ENCODE measurements at places on chromosomes 3 and 15.
A peak's percentile ranks its signal among the peaks of the same experiment; 100 is the strongest.

DNA sequence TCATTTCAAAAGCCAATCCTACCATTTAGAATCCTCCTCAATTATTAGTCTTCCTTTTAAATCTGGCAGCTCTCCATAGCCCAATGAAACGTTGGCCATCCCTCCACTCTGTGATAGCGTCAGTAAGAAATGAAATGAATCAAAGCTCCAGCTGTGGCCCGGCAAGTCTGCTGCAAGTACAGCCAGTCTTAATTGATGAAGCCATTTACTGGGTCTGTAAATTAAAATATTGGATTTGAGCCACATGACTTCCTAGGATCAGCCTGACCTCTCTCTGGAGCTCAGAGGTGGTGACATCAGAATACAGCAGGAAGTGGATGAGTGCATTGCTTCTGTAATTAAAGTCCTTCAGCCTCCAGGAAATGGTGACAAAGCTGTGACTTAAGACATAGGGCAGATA lies 347.0 kb upstream of the LMCD1 start:
- no peak for DNase-seq

DNA sequence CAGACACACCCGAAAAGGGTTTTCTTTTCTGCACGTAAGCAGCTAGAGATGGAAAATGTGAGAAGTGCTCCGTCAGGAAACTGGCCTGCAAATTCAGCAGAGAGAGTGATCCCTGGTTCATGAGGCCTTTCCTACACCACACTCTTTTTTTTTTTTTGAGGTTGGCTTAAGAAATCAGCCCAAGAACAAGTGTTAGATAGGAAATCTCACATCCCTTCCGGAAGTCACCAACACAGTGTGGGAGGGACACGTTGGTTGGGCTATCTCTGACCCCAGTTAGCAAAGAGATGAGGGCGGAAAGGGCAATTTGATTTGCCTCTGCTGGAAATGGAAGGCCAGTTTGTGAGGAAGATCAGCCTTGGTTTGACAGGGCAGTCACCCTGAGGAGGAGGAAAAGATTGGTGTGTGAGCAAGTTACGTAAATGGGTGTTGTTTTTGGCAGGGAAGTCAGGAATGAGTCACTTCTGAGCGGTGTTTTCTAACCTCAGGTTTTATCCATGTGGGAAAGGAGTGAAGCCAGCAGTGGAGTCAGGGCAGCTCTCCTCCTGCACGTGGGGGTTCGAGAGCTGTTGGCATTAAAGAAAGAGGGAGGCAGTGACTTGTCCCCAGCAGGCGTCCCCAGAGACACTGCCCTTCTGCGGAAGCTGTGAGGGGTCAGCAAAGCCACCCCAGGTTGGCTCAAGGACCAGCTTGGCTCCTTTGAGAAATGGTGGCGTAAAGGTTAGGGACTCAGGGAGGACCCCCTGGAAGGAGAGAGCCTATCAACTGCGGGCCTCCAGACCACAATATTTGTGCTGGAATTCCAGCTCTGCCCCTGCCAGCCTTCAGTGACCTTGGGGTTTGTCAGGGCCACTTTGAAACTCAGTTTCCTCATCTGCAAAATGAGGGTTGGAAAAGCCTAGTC lies 237.6 kb upstream of the BHLHE40 start:
- peak; percentile 92 for DNase-seq

DNA sequence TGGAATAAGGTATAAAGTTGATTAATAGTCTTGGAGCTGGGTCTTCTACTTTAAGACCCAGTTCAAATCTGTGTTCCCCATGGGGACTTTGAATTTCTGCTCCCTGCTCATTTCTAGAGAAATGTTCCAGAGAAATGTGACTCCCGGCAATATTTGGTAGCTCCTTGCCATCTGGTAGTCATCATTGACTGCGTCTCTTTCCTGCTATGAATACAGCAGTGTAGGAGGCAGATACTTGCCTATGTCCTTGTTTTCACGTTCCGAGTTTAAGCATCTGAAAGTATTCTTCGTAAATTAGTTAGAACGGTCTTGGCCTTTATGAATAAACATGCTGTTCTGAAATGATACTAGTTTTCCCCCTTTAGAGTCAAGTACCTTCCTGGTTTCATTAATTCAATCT lies 352.9 kb downstream of the PTPRG start:
- DNase-seq = no peak

DNA sequence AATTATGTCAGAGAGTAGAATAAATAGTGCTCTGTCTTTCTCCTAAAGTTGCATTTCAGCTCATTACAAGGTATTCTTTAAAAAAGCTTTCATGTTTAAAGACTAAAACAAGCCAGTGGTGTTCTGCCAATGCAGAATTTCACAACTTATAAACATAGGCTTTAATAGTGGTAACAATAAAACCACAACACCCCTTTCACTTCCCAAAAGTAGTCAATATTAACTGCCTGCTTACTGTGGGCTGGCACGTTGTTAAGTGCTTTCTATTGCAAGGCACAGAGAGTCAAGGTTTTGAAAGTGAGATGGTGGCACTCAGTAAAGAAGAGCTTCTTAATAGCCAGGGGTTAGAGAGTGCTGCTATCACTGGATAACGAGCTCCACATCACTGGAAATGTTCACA lies 8.4 kb upstream of the RTP1 start:
- DNase-seq = no peak

- peak; percentile 2 for DNase-seq
These were observed 646.4 kb upstream of the ADAMTS9 start for GRCh38 chr3:65334045-65334665.

- peak; percentile 89 for DNase-seq
These were observed 9.2 kb upstream of the ATP8B4 start for GRCh38 chr15:50128266-50128665.

- no peak for DNase-seq
These were observed 57.6 kb downstream of the ST8SIA2 start for GRCh38 chr15:92451225-92451825.

DNA sequence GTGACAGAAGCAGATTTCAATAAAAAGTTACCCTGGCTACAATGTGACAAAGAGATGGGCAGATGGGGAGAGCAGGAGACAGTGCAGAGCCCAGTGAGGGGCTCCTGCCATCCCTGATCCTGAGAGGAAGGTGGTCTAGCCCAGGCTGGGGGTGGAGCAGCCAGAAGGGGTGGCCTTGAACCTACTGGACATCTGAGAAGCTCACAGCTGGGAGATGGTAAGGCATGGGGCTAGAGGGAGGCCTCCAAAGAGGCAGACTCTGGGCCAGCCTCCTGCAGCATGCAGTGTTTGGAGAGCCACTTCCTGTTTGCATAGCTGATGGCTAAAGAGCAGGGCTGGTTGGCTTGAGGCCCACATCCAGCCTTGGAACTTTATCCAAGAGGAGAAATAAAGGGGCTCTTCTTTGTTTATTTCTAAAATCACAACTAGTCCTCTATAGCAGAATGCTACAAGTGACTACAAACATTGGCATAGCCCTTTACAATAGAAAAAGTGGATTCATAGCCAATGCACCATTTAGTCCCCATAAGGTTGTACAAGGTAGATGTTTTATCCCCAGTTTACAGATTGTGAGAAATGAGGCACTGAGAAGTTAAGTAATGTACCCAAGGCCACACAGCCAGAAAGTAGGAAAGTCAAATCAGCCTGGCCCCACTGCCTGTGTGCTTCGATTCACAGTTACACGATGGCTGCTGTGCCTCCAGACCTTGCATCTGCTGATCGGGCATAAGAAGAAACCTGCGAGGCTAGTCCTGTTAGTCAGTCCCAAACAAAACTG lies 4.6 kb downstream of the EFCC1 start:
- no peak for DNase-seq

- no peak for DNase-seq
These were observed 282.9 kb upstream of the COL8A1 start for GRCh38 chr3:99355465-99355864.

GRCh38 chr3:71885006-71885405 lies 100.1 kb upstream of the PROK2 start:
- no peak for DNase-seq

DNA sequence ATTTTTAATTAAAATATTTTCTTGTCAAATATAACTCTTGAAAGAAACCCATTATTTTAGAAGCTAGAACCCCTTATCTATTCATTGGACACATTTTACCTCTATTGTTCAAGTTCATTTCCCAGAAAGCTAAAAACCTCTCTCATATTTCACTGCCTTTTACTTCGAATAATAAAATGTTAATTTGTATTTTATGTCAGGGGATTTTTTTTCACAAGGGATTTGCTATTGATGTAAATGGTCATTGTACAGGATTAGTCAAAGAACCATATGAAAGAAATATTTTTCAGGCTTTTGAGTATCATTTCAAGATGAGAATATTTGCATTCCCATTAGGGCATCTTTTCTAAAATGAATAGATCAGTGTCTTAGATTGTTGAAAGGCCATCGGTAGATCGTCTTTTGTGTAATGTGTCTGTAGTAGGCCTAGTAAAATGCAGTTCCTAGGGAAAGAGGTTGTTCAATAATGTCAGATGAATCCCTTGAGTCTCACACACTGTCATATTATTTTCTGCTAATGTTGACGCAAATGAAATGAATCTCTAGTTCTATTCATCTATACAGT lies 114.5 kb downstream of the ROBO1 start:
- no peak for DNase-seq

- DNase-seq = no peak
These were observed 129.2 kb upstream of the COL8A1 start for GRCh38 chr3:99509224-99509623.

GRCh38 chr3:16616083-16616482 lies 10.9 kb upstream of the DAZL start:
- DNase-seq = no peak

DNA sequence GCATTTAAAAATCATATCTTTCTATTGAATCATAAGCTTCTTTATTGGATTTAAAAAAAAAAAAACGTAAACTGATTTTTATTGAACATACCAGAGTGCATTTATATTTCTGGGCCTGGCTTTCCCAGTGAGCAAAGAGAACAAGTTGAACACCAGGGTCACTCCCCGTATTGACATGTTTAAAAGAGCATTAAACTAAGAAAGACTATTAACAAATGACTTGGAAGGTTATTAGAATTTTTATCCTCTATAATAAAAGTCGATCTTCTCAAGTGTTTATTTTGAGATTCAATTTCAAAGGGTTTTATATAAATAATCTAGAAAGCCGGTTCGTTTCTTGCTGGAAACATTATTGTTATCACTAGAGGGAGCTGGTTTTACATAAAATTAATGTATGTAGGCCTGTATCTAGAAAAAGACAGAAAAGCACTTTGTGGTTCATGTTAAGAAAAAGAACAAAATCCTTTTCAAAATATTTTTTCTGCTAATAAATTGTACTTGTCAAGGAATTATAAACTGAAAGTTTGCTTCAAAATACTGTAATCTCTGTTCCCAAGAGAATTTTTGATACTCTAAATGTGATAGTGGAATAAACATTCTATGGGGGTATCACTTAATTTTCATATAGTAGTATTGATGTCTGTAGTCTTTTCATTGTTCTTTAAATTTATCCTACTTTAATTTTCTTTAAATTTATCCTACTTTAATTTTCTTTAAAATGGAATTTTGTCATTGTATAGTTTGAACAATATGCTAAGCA lies 321.8 kb upstream of the MME start:
- DNase-seq = peak; percentile 51

- DNase-seq = no peak
These were observed 155.7 kb downstream of the LPP start for GRCh38 chr3:188309437-188310269.

GRCh38 chr3:16400106-16400931 lies 113.2 kb downstream of the RFTN1 start:
- no peak for DNase-seq

DNA sequence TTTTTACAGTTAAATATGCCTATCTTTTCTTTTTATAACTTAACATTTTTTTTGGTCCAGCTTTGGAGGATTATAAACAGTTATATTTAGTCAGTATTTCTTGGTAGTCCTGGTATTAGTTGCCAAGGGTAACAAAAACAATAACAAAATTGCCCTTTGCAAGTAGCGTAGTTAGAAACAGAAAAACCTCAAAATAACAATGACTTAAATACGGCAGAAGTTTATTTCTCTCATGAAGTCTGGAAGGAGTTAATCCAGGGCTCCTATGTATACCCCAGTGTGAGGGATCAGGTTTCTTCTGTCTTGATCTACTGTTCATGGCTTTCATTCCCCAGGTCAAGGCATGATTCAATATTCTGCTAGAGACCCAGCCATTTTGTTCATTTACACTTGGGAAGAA lies 14.1 kb upstream of the MYH15 start:
- DNase-seq = no peak

DNA sequence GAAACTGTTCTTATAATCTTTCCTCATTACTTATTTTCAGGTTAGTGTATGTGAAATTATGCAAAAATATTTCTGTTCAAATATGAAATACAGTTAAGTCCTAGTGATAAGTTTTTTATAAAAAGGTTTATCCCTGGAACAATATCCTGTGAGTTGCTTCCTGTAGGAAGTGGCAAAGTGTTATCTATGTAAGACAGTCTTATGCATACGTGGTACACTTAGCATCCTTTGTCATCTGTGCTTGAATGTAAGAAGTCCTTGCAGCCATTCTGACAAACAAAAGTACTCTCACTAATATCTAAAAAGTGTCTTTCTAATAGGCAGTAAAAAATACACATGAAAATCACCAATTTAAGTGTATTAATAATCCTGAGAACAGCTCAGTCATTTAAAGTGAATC lies 372.5 kb upstream of the BCHE start:
- DNase-seq = no peak

DNA sequence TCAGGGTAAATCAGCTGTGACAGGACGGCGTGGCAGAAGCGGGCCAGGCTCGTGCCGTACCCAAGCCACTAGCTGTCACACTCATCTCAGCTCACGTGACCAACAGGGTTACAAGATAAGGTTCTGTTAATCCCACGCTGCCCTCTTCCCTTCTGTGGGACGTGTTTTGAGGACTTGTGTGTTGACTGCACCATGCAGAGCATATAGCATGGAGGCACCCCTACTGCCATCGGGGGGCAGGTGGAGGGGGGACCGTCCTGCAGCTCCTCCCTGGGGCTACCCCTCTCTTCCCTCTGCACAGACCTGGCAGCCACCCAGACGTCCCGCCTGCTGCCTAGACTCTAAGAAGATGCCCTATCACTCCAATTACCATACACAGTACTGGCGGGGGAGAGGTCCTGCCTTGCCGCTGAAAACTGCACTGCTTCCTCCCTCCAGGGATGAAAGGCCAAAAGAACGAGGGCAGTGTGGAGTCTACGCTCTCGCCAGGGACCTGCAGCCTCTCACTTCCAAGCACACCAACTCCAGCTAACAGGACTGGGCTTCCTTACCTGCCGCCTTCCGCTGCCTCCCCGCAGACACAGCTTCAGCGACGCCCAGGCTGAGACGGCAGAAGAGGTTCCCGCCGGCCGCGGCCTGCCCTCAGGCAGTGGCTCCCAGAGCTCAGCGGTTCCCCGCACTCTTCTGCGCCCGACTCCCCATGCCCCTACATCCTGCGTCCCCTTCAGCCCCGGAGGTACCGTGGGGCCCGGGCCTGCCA lies at the start of gene TNK2:
Gene TNK2, minus strand, starts transcription at position 618 of the 760 bp plus-strand sequence. CDS start 19,963 bp downstream, outside the sequence.
- peak; percentile 77 for DNase-seq

DNA sequence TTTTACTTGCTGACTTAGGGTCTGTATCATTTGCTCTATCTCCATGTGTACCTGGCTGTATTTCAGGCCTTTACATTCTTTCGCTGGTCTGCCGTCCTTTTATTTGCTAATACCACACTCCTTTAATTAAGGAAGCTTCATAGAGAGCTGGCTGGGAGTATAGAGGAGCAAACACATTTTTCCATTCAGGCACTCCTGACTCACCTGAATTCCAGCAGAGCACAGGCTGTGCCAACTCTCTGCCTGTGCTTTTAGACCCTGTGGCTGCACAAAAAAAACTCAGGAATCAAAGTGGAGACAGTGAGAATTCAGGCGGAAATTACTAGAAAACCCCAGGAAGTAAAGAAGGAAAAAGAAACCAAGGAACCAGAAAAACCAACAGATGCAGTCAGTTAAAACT lies 29.0 kb upstream of the ATP10A start:
- DNase-seq = no peak
